Activated T-cell treated with anti-CD3 and anti-CD28 coated beads, Interleukin-2, amount 50 U/mL, for 1 hour (primary cell): ENCODE measurements at places on chromosomes 2 and 18.

DNA sequence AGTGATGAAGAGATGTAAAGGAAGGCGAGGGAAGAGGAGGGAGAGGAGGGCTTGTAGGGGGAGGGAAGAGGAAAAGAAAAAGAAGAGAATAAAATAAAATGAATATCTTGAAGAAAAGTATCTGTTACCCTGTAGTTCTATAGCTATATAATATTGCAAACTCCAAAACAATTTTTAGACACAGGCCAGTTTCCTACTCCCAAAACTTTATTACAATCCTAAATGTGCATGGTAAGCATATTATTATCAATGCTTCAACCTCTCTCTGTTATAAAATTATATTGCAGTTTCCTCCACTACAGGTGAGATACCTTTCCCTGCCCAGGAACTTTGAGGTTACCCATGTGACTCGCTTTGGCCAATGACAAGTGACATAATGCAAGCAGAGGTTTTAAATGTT is 1351.6 kb upstream of the NRXN1 start:
- no peak for DNase-seq

GRCh38 chr2:102435741-102436140 is 12.8 kb downstream of the IL18RAP start:
- DNase-seq = no peak

GRCh38 chr2:196823750-196824522 is 14.8 kb upstream of the C2orf66 start:
- no peak for DNase-seq

GRCh38 chr18:59024829-59025228 is 114.9 kb upstream of the SEC11C start:
- DNase-seq = no peak

- no peak for DNase-seq
These were observed 96.1 kb downstream of the ITGA4 start for GRCh38 chr2:181553244-181553643.

- no peak for DNase-seq
These were observed 234.6 kb upstream of the MYT1L start for GRCh38 chr2:2565671-2566070.

GRCh38 chr2:49807689-49808088 is 653.4 kb upstream of the FSHR start:
- DNase-seq = no peak

DNA sequence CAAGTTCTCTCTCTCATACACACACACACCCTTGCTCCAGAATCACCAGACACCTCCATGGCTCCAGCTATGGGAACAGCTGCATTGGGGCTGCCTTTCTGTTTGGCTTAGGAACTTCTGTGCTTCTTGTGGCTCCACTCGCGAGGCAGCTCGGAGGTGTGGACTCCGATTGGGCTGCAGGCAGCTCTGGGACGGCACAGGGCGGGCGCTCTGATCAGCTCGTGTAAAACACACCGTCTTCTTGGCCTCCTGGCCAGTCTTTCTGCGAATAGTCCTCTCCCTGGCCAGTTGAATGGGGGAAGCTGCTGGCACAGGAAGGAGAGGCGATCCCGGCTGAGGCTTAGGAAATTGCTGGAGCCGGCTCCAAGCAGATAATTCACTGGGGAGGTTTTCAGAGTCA is 22.4 kb downstream of the FOSL2 start:
- no peak for DNase-seq

DNA sequence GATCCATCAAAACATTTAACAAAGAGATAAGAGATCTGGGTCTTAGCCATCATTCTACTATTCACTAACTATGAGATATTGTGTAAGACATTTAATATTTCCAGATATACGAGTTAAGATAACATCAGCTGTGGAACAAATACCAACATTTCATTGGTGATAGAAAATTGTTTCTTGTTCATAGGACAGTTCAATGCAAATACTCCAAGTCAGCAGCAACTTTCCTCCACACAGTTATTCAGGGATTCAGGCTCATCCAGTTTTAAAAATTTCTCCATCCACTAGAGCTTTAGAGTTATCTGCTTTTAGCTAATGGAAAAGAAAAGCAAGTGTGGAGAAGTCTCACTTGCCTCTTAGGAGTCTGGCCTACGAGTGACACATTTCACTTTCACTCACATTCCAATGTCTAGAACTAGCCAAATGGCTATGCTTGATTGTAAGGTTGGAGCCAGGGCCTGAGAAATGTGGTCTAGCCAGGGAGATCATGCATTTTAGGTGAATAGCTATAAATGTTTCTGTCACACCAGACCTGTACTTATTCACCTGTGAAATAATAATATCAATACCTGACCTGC is 119.3 kb upstream of the MAPRE2 start:
- no peak for DNase-seq

DNA sequence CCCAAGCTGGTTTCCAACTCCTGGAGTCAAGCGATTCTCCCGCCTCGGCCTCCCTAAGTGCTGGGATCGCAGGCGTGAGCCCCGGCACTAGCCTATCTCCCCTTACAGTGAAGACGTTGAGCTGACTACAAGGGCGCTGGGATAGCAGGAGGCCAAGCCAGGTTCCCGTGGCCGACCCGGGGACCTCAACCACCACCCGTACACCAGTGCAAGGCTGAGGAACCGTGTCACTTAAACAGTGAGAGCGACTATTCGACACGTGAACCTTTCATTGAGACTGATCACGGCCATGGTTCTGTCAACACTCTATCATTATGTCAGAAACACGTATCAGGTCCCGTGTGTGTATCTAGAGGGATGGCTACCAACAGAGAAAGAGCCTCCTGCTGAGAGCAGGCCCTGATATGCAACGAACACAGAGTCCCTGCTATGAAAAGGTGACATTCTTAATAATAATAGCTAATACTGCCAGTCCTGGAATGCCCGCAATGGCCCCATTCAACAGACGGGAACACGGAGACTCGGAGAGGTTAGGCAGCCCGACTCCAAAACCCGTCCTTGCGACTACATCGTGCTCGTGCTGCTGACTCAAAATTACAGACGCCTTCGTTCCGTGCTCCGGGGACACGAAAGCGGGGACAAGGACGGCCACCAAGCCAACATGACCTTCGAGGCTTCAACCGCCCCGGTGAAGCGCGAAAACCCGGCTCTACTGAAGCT is 833 bp downstream of the AFG3L2 start:
- peak; percentile 20 for DNase-seq

- no peak for DNase-seq
These were observed 38.8 kb downstream of the DDX18 start for GRCh38 chr2:117853316-117853715.

DNA sequence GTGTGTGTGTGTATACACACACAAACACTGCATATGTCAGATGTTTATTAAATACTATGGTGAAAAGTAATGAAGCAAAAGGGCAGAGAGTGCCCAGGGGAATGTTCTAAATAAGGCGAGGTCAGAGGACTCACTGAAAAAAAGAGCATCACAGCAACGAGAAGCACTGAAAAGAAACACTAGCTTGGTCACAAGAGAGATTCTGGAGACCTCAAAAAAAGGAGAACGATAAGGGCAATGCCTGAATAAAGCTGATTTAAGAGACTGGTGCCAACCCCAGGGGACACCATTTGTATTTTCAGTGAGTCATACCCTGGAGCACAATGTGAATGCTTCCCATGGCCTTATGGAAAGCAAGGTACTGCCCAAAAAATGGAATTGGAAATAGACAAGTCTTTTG is 14.5 kb downstream of the SLC40A1 start:
- no peak for DNase-seq
